ENCODE measurements at places on chromosomes 7 and 10.

- ATAC-seq, result no peak
These were observed 407 bp downstream of the ELOVL3 start for GRCh38 chr10:102226542-102226870.

DNA sequence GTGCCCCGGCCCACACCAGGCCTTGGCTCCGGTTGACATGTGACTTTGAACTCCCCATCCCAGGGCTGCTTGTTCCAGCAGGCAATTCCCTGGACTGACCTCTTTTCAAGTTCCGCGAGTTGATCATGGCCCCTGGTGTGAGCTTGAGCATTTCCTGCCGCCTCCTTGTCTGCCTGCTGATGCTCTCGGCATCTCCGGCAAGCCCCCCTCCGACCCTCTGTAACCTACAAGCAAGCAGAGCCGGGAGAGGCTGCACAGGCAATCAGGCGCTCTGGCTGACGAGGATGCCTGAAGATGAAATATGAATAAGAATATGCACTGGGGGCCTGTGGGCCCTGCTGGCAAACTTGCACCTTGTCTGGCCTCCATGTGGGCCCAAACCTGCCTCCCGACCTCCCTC is 304.9 kb upstream of the MKI67 start:
- no peak for ATAC-seq

DNA sequence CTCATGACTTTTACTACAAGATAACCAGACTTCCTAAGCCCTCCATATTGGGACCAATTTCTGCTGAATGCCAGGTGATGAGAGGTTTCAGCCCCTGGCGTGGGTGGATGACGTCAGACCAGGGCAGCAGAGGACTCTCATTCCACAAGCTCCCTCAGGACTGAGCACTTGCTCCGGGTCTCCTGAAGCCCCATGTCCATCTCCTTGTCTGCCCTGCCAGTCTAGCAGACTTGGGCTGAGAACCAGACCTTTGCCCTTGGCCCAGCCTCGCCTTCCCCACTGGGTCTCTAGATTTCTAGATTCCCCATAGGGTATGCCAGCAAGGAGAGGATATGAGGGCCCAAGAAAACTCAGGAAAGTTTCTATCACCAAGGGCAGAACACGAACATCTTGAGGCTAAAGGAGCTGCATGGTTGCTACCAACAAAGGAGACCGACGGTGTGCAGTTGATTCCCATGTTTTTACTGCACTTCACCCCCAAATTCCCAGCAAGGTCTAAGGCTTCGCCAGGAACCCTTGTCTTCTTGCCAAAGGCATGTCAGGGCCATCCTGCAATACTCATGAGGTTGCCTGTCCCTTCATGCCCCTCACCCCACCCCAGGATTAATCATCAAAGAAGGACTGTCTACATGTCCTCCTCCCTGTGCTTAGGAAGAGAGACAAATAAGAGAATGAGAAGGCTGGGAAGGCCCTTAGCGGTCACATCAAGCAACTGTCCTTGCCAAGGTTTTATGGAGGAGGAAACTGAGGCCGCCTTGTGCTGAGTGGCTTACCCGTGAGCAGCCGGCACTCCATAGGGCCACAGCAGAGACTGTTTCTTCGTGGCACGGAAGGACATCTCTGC is 96.5 kb upstream of the MACROH2A2 start:
- ATAC-seq, result peak; percentile 53

DNA sequence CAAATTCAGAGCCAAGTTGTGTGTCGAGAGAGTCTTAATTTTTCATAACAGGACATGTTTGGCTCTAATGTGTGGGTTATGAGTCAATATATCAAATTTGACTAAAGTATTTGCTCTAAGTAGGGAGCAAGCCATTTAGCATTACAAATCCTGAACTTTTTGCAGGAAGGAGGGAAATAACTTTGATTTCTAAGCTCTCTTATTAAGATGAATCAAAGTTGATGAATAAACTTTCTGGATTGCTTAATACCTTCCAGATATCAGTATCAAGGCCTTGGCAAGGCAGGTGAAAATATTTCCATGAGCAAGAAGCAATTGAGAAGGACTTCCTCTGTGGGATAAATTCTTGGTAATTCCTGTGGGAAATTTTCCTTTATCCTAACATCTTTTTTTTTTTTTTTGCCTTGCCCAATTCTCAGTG is 258.8 kb downstream of the AHR start:
- ATAC-seq, result no peak

DNA sequence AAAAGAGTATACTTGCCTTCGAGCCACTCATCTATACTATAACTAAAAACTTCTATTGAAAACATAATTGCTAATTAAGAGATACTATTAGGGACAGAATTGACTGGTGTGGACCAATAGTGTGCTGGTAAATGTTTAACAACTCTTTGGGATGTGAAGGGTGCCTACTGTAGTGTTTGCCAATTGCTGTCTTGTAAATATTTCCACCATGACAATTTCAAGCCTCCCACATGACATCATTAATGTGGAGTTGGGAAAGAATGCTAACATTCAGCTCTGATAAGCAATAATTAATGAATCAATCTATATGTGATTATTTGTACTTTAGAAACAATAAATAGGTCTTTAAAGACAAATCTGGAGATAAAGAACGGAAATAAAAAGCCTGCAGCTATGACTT is 136.8 kb downstream of the DGKB start:
- no peak for ATAC-seq

DNA sequence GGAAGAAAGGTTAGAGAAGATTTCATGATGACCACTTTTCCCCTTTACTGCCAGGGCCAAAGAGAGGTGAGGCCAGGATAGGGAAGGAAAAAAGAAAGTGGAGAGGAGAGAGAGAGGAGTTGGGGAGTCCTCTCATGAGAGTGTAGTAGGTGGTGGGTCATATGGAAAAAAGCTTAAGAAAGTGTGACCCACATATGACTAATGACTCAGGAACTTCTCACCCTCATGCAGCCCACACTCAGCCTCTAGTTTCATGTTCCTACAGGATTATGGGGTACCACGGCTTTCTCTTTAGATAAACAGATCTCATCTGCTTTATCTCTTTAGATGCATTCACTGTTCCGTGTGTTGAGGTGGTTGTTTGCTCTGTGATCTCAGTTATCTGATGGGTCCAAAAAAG is 462.5 kb upstream of the IGFBP3 start:
- no peak for ATAC-seq

All from esophagus mucosa (tissue), 1 donor.